Left kidney (tissue), 8 donors: ENCODE measurements at places on chromosomes 1 and 21.

DNA sequence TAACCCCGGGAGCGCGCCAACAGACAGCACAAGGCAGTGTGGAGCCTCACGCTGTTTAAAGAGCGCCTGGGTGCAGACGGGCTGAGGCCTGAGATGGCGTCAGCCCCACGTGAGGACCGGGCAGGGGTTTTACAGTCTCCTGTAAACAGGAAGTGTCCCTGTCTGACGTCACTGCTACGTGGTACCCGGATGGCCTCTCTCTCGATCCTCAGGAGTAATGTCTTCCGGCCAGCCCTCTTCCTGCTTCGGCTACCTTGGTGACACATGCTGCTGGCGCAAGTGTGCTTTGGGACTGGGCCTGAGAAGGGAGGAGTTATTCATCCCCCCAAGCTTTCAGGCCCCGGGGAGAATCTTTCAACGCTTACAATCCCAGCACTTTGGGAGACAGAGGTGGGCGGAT, 41.2 kb downstream of the CNST start:
- DNase-seq, result no peak

- DNase-seq, result peak; percentile 32
These were observed 95.1 kb upstream of the OLIG2 start for GRCh38 chr21:32930673-32931072.

DNA sequence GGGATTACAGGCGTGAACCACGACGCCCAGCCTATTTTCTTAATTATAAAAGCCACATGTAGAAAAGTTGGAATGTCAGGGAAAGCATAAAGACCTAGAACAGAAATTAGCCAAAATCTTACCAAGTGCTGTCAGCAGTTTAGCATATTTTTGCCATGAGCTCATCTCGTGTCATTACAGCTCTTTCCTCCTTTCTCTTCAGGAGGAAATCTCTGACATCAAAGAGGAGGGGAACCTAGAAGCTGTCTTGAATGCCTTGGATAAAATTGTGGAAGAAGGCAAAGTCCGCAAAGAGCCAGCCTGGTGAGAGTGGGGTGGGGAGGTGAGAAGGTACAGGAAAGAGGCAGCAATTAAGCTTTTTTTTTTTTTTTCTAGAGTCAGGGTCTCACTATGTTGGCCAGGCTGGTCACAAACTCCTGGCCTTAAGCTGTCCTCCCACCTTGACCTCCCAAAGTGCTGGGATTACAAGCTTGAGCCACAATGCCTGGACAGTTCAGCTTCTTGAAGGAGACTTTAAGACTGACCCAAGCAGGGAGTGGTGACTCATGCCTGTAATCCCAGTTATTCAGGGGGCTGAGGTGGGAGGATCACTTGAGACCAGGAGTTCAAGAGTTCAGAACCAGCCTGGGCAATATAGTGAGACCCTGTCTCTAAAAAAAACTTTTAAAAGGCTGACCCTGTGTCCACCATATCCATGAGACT, 8.4 kb upstream of the BGLAP start:
- DNase-seq, result no peak

GRCh38 chr1:38608202-38608864, 251.2 kb downstream of the RRAGC start:
- DNase-seq, result peak; percentile 55

- no peak for DNase-seq
These were observed 17.4 kb downstream of the HYI start for GRCh38 chr1:43436371-43436770.

- DNase-seq, result no peak
These were observed 40.1 kb downstream of the ARHGEF16 start for GRCh38 chr1:3494321-3495308.

- DNase-seq, result no peak
These were observed 124.9 kb upstream of the TMEM51 start for GRCh38 chr1:15028616-15029015.

DNA sequence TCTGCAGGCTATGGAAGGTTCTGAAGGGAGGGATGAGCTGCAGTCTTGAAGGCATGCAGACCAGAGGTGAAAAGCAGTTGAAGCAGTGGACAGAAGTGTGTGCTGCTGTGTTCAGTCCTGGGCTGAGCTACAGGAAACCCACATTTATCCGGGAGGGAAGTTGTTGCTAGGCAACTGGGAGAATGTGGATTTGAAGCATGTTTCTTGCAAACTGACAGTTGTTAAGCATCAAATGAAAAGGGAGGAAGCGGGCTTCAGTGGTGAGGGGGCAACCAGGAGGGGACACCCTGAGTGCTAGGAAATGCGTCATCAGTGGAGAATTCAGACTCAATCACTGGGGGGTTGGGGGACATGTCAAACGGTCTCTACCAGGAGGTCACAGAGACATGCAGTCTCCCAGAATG, 28.7 kb downstream of the ABCA4 start:
- DNase-seq, result peak; percentile 69

GRCh38 chr1:35499652-35500176, 57.5 kb downstream of the KIAA0319L start:
- no peak for DNase-seq

DNA sequence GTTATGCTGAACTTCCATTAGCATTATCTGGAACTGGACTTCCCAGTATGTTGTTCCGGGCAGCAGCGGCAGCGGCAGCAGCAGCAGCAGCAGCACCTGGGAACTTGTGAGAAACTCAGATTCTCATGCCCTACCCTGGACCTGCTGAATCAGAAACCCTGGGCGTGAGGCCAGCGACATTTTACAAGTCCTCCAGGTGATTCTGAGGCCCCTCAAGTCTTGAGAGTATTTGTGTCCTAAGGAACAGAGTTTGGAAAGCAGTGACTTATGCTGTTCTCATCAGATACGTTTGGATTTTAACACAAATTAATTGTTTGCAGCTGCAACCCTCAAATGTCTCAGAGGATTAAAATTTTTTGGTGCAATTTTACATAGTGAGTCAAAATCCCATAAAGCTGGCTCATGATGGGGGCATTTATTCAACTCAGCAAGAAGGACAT, 157.2 kb upstream of the KAZN start:
- DNase-seq, result no peak

DNA sequence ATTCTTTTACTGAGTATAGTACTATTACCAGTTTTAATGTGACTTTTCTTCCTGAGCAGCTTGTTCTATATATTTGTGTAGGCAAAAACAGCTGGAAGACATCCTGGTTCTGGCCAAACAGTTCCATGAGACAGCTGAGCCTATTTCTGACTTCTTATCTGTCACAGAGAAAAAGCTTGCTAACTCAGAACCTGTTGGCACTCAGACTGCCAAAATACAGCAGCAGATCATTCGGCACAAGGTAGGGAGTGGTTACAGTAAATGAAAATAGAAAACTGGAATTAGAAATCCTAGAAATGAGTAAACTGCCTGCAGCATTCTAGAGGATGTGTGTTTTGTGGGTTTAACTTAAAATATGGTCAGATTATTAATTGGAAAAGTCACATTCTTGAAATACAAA, 64.1 kb upstream of the BMP8A start:
- DNase-seq, result no peak

DNA sequence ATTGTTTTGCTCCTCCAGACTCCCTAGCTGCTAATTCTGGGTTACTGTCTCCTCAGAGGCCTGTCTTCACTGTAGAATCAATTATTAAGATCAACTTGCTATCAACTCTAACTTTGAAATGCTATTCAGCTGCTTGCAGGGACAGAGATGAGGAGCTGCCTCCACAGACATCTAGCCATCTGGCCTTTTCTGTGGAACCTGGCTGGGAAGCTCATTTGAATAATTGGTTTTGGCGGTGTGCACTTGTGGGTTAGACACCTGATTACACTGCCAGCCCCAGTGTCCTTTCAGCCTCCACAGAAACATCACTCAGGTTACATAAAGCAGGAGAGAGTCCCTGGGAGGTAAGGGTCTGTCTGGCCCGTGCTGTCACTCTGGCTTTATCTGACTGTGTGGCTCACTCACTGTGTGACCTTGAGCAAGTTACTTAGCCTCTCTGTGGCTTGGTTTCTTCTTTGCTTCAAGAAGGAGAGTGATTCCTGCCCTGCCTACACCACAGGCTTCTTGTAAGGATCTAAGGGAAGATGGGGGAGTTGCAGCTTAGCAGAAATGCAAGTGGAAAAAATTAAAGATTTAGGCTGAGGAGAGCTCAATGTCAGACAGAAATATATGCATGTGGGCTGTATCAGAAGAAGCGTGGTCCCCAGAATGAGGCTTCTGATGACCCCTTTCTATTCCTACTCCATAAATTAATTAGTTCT, 131.6 kb downstream of the BEND5 start:
- DNase-seq, result no peak

DNA sequence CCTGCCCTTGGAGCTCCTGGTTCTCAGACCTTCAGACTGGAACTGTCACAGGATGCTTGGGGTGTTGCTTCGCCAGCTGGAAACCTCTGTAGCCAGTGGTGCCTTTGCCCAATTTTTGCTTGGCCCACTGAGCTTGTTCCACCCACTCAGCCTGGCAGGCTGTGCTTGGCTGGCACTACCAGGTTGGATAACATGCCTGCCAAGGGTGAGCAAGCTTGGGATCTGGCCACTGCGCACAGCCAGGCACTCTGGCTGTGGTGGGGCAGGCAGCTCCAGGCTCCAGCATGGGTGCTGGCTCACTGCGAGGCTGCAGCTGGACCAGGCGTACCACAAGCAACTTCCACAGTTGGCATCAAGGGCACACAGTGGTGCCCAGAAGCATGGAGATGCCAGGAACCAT, 967.8 kb upstream of the NCAM2 start:
- no peak for DNase-seq

- DNase-seq, result no peak
These were observed 41.3 kb downstream of the CHRM3 start for GRCh38 chr1:239427712-239428111.

DNA sequence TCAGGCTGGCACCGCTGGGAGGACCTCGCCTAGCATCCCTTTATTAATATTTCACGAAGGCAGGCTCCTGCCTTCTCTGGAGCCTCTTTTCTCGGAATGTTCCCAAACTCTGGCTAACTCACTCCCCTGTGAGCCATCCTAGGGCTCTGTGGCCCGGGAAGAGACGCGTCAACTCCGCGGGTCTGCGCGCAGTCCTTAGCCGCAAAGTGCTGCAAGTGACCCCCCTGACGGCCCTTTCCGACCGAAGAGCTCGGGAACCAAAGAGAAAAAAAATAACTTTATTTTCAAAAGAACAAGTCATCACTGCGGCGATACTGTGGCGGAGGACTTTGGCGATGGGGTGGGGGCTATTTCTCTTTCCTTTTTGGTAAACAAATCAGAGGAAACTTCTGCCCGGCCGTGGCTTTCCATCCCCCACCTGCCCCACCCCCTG, 14.6 kb downstream of the NR5A2 start:
- DNase-seq, result no peak

GRCh38 chr1:115781343-115781742, 12.8 kb upstream of the CASQ2 start:
- no peak for DNase-seq

GRCh38 chr1:26949266-26949925, 10.9 kb downstream of the KDF1 start:
- no peak for DNase-seq

- no peak for DNase-seq
These were observed 369.1 kb downstream of the RGS7 start for GRCh38 chr1:240987928-240988327.

- peak; percentile 54 for DNase-seq
These were observed 15.0 kb downstream of the LBR start for GRCh38 chr1:225412803-225413351.

DNA sequence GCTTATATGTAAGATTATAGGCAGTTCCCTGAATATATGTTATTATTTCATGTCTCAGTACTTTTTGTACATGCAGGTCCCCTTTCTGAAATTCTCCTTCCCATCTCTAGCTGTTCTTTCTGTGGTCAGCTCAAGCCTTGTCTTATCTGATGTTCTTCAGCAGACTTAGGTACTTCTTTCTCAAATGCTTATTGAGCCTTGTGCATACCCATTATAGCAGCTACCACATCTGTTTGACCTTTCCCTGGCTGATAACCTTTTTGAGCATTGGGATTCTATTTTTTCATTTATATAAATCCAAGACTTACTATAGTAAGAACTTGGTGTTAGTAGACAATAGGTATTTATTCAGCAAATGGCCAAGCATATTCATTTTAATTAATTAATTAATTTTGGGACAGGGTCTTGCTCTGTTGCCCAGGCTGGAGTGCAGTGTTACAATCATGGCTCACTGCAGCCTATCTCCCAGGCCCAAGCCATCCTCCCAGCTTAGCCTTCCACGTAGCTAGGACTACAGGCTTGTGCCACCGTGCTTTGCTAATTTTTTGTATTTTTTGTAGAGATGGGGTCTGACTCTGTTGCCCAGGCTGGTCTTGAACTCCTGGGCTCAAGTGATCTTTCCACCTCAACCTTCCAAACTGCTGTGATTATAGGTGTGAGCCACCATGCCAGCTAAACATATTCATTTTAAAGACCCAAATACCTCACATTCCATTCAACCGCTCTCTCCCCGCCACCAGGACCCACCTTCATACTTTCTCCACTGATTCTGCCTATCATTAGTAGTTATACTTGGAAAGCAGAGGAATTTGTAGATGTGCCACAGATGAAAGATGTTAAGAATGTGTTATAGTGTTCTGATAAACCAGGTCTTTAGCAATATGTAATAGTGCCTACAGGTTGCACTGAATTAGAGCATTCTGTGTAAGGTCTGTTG, 16.7 kb downstream of the TIPRL start:
- no peak for DNase-seq

DNA sequence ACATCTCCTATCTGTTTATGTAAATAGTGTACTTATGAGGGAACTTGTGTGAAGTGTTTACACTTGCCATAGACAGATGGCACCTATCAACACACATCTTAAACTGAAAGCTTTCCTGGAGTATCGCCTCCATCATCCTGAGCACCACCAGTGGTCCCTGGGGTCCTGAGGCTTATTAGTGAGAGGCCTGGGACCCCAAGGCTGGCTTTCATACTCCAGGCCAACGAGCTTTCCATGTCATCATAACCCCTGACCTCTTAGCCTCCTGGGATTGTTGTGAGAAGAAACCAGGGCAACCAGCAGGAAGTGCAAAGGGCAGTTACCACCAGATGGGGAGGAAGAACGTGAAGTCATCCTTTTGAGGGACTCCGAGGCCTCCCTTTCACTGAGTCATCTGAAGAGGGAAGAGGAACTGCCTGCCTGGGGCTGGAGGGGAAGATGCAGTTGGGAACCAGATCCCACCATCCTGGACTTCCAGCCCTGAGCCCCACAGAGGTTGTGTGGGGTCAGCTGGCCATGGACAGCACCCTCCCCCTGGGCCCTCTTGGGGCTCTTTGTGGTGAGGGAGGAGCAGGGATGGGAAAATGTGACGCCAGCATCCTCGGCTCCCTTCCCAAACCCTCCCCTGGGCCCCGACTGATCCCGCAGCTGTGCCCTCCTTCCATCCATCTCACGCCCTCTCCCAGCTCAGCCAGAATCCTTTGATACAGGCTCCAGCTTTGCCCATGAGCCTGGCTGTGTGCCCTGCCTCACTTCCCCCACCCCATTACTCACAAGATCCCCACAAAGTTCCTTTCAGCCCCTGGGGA, 5.8 kb downstream of the INKA2 start:
- DNase-seq, result no peak
